HEK293T (cell line): ENCODE measurements at places on chromosomes 3 and 15.

DNA sequence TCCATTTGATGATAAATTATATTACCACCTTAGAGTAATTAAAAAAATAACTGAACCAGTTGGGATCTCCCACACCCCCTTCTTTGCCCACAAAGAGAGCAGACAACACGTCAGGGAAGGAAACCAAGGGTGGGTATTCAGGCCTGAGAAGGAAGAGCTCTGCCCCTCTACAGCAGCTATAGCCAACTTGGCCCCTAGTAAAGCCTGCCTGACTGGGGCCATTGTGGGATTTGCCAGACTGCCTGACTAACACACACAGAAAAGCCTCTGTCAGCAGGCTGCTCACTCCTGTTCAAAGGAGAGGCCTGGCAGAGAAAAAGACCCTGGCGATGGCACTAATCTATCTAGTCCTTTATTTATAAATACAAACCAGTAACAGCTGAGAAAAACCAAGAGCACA is 41.4 kb downstream of the ATP8B4 start:
- no peak for DNase-seq

- DNase-seq = no peak
These were observed 28.0 kb downstream of the KLHDC8B start for GRCh38 chr3:49199239-49199899.

DNA sequence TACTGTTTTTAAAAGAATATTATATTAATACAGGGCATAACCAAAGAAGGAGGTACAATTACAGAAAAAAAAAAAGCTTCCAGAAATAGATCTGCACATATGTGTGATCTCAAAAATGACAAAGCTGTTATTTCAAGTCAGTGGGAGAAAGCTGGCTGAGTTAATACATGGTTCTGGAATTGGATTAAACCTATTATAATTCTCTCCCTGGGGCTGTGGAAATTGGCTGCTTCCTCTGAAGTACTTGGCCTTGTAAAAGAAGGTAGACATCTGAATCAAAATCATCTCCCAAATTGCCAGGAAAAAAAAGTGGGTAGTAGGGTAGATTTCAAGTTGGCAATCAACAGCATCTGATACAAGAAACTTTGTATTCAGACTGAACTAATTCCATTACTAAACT is 723.9 kb upstream of the ALCAM start:
- DNase-seq = no peak

GRCh38 chr3:194386066-194386465 is 13.0 kb downstream of the GP5 start:
- no peak for DNase-seq

DNA sequence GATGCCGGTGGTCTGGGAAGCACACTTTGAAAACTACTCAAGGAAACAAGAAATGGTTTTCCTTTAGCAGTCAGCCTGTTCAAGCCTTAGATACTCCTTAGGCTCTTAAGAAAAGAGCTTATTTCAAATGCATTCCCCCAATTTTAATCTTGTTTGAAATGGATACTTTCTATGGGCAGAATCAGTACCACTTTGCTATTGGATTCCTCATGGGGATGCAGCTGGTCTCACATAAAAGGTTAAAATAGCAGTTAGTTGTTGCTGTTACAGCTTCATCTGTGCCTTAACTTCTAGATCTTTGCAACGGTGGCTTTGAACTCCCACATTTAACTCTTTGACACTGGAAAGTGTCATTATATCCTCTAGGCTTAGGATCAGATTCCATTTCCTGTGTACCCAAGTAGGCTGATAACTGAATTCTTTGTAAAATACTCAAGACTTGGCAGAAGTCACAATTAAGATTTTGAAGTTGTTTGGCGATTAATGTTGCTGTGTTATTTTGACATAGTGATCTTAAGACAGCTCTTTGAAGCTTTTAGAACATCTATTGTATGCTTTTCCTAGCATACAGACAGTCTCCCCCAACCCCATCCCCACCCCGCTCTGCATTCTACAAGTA is 2.2 kb downstream of the THBS1 start:
- no peak for DNase-seq

DNA sequence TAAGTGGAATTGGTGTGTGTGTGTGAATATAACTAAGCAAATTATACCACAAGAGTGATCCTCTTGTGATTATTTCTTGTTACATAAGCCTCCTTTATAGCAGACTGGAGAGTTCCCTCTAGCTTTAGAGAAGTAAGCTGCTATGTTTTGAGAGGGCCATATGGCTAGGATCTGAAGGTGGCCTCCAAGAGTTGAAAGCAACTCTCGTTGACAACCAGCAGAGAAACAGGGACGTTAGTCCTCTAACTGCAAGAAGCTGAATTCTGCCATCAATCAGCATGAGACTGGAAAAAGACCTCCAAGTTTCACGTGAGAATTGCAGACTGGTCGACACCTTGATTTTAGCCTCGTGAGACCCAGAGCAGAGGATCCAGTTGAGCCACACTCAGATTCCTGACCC is 278.5 kb upstream of the ZNF717 start:
- DNase-seq = no peak

DNA sequence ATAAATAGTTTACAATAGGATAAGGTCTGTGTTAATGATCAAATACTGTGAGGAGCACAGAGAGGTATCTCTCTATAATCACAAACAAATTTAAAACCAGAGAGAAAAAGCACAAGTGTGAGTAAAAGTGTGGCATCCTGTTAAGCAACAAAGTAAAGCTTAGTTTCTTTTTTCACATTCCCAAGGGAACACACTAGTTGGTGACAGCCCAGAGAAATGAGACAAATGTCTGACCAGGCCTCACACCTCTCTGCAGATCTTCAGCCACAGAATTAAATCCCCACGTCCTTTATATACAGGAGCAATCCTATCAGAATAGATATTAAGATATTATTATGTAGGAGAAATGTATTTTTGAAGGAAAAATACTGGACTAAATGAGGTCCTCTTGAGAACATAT is 2.7 kb downstream of the FBN1 start:
- no peak for DNase-seq

DNA sequence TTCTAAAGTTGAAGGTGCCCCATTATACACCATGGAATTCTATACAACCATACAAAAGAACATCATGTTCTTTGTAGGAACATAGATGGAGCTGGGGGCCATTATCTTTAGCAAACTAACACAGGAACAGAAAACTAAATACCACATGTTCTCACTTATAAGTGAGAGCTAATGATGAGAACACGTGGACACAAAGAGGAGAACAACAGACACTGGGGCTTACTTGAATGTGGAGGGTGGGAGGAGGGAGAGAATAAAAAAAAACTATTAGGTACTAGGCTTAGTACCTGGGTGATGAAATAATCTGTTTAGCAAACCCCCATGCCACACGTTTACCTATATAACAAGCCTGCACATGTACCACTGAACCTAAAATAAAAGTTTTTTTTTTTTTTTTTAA is 342.7 kb downstream of the PLCL2 start:
- DNase-seq = no peak

DNA sequence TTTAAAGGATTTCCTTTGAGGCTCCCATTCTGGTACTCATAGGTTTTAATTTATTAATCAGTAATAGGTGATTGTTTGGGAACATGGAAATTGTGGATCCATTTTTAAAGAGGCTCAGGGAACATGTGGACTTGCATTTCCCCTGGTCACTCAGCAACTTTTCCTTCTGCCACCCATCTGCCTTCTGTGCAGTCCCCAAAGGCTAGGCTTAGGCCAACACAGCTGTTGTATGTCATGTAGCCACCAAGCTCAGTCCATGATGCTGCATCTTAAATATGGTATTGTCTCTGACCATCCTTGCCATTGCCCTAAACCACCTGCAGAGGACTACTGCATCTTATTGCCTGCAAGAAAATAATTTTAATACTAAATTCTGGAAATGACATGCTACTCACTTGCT is 416.7 kb upstream of the SEMA6D start:
- DNase-seq = no peak

DNA sequence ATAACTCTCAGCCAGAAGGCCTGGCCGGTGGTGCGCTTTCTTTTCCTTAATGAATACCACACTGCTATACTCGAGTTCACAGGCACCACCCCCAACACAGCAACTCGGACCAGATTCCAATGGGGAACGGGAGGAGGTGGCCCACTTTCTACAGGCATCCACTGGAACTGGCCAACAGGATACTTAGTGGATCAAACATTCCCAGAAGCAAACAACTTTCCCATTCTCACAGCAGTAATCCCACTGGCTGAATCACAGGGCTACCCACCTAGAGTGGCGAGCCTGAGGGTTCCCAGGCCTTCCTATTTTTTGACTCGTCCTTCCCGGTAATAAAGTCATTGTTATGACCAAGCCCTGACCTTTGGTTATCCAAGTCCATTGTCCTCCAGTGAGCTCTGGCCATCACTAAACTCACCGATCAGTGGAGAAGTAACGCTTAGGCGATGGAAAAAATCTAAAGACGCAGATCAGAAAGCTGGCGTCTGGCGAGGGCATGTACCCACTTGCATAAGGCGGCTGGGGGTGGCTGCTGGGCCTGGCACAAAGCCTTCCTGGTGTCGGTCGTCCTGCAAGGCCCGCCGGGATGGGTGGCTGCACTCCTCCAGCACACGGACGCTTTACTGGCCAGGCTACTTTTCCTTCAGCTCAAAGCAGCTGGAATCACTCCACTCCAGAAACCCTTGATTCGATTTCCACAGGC is 1.2 kb downstream of the EOGT start:
- DNase-seq = no peak

DNA sequence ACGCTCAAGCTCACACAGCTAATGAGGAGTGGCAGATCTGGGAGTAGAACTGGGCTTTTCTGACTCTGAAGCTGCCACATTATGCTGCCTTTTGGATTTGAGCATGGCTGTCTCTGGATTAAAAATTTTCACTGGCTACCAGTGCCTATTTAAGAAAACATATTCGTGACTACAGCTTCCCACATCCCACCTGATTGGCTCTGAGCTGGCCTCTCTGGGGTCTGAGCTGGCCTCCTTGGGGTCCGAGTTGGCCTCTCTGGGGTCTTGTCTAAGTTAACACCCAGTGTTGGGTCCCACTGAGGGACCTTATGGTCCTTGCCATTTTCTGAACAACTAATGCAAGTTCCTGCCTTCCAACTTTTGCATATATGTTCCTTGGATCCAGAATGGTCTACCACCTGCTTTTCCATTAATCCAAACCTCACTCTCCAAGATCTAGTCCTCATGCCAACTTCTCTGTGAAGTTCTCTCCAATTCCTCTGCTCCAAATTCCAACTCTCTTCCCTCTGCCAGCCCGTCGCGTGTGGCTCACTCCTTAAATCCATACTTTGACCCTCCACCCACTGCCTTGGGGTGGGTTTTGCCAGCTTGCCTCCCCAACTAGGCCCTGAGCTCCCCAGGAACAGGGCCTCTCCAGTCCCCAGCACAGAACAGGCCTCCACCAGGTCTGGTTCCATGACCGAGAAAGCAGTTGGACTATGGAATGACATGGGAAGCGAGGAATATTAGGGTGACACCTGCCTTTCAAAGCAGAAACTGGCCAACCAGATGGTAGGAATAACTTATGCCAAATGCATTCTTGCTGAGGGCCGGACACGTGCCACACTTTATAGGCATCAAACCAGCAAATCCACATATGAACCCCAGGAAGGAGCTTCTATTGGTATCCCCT is 42.5 kb downstream of the ATP2B2 start:
- DNase-seq = no peak

GRCh38 chr3:120432150-120432860 is 18.5 kb downstream of the FSTL1 start:
- DNase-seq = no peak

DNA sequence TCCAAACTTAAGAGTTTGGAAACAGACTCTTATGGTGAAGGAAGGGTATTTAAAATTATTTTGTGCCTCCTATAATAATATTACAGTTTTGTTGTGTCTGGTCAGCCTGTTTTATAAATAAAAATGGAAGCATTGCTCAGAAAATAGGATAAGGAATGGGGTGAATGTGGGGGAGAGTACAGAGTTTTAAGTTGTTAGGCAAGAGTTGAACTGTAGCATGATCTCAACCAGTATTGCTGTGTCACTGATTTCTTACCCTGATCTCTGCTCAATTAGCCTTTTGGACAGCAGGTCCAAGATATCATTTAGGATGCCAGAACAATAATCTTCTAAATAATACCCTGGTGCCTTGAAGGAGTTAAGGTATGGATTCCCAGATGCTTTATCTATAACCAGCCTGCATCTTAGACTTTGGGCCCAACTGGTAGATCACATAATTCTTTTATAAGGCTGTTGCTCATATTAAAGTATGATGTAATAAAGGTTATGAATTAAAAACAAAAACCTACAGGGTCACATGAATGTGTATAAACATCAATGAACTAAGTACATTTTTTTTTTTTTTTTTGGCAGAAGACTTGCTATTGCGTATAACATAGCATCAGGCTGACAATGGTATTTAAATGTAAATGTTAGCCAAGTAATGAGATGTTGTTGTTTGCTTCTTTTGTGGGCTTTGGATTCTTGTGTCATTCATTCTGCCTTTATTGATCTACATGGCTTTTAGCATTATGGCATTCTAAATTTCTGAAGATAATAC is 70.0 kb downstream of the MITF start:
- DNase-seq = no peak

- DNase-seq = no peak
These were observed 252.2 kb downstream of the SHQ1 start for GRCh38 chr3:72595927-72596610.

GRCh38 chr15:87873516-87873915 is 383.0 kb downstream of the NTRK3 start:
- no peak for DNase-seq

- peak; percentile 29 for DNase-seq
These were observed 830 bp downstream of the MAP2K5 start for GRCh38 chr15:67543348-67543718.

DNA sequence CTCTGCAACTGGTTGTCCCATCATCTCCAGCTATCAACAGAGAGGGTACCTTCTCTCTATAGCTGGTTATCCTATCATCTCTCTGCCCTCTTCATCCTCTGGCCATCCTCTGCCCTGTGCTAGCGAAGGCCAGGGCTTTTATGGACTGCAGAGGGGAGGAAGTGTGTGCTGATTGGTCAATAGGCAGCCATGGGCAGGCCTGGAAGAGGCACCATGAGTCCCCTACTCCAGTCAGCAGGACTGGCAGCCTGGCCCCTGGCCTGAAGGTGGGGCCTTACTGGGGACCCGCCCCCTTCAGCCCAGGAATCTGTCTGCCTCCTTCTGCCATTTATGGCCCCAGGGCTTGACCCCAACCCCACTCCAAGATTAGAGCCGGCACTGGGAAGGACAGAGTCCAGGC is 10.4 kb upstream of the TRIM59 start:
- DNase-seq = no peak

- no peak for DNase-seq
These were observed 125.6 kb downstream of the LRRK1 start for GRCh38 chr15:101044625-101045235.

DNA sequence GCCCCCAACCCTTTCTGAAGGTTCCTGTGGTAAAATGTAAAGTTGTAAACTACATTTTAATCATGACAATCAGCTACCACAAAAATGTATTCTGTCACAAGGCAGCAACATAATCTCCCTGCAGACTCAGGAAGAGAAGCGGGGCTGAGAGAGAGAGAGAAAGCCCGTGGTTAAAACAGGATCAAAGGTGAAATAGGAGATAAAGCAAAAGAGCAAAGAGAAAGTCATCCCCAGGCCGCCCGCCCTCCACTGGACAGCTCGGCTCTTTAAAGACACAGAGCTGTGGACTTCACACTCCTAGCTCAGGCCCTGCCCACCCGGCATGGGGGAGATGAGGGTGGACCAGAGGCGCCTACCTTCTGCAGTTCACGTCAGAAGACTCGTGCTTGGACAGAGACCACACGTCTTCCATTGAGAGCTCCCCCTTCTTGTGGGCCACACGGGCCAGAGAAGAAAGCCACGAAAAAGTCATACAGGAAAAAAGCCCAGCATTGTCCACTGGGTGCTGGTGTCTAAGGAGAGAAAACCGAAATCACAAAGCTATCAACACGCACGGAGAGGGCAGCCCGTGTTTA is 29.4 kb downstream of the ABCC5 start:
- no peak for DNase-seq
